ENCODE measurements at places on chromosomes 16 and 17.

GRCh38 chr16:30397776-30398660, 2.8 kb downstream of the ZNF48 start:
- DNase-seq, result no peak

DNA sequence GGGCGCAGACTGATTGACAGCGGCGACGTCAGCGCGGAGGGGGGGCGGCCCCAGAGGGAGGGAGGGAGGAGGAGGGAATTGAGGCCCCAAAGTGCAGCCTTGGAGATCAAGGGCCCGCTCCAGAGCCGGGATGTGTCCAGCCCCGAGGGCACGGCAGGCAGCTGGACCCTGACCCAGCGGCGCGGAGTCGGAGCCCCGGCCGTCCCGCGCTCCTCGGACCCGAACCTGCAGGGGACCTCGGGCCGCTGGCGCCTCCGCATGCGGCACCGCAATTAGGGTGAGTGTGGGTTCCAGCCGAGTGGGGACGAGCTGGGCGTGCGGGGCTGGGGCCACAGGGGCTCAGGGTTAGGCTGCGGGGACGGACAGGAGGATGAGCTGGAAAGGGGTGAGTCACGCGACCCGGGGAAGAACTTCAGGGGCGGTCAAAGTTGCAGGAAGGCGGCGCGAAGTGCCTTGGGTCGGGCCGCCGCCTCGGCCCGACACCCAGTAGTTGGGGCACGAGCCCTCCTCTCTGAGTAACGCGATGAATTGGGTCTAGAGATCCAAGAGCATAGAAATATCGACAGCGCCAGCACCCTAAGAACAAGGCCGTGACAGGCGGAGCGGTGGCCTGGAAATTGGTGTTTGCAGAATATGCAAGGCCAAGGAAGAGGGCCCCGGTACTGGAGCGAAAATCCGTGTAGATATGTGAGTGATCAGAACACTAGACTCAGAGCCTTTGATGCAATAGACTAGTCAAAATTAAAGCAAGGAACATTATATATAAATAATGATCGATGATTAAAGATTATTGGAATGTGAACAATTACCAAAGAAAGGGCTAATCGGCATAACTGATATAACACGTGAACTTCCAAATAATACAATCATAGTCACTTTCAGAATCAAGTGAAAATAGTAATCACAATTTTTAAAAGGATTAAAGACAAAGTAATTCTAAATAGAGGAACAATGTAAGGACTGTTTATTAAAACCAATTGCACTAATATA, at the start of gene TBX4:
Gene TBX4 (plus strand): TSS at position 122 of the 990 bp plus-strand sequence. CDS start 4,069 bp downstream, outside the sequence.
- DNase-seq, result no peak

DNA sequence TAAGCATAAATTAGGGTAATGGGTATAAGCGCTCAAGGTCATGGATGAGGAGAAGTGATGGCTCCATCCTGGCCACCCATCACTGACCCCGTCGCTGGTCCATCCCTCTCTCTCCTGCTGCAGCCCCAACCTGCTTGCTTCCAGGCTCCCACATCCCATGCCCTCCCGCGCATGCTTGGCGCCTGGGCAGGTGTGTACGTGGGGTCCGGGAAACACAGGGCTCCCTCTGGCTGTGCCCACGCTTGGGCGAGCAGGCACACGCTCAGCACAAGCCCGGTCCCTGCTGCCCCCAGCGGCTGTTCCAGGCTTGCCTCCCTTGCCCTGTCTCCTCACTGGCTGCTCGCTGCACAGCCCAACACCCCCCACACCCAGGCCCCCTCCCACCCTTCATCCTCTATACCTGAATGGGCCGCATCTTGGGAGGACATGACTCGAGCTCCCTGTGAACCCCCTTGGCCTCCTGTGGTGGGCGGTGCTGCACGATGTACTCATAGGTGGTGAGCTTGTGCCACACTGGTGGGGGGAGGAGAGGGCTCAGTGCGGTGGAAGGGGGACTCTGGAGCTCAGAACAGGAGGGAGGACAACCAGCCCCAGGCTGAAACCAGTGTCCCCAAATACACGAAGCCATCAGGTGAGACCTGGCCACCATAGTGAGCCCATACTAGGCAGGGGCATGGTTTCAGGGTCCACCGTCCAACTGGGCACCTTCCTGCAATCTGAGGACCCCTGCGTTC, 4.7 kb upstream of the TPPP3 start:
- no peak for DNase-seq

DNA sequence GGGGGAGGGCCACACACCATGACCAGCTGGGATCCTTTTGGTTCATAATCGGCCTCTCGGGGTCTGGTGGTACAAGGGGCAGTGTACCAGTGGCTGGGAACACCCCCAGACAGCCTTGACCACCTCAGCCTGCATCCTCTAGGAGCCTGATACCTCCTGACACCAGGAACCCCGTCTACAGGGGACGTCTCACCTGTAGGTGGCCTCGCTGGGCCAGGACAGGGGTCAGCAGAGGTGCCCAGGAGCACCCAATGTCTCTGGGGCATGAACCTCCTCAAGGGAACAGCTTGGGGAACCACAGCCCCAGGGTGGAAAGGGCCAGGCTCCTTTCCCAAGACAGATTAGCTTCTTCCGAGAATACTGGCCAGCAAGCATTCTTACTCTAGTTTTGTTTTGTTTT, 2.5 kb upstream of the METRNL start:
- no peak for DNase-seq

GRCh38 chr17:71405101-71405500, 715.7 kb upstream of the SOX9 start:
- DNase-seq, result no peak

- no peak for DNase-seq
Observed at GRCh38 chr16:27922433-27922832, 141.1 kb downstream of the GSG1L start.

- DNase-seq, result no peak
Observed at GRCh38 chr17:51630101-51630671, 369.8 kb downstream of the UTP18 start.

Data from stimulated activated CD8-positive, alpha-beta memory T cell treated with anti-CD3 and anti-CD28 coated beads, Interleukin-15, amount 100 ng/mL, for 24 hours (primary cell).